AG20443 (cell line): ENCODE measurements at places on chromosomes 11 and 22.

GRCh38 chr11:38582151-38582550, 1984.1 kb upstream of the RAG2 start:
- no peak for DNase-seq

DNA sequence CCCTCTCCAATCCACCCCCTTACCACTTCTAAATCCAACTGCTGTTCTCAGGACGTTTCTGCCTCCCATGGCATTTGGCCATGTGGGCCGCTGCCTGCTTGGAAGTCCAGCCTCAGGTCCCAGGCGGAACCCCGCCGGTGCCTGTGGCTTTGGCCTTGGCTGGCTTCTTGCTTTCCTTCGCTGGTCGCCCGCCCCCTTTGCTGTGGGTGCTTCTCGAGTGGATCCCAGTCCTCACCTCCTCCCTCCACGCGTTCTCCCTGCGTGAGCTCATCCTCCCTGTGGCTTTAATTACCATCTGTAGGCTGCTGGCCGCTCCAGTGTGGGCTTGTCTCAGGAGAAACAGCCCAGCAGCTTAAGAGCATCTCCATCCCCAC, 111.7 kb downstream of the NECTIN1 start:
- no peak for DNase-seq

GRCh38 chr11:134417871-134418840, 6.1 kb upstream of the B3GAT1 start:
- DNase-seq: no peak

GRCh38 chr11:74646954-74647353, 54.6 kb downstream of the POLD3 start:
- DNase-seq: no peak

GRCh38 chr11:862081-862661, 19.5 kb downstream of the TSPAN4 start:
- DNase-seq: peak; percentile 30

DNA sequence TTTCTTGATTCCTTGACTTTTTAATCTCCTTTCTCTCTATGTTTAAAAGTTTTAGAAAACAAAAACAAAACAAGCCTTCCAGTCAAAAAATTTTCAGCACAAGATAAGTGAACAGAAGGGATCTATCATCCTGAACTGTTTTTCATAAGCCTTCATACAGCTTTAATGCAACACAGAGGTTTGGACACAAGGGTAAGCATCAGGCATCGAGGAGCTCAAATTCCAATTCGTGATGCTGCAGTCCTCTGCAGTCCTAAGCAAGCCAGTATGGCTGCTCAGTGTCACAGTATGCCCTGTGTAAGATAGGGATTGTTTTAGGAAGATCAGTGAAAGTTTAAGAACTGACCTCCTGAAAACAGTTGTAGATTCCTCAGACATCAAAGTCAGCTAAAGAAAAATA, 740.9 kb downstream of the NTM start:
- peak; percentile 22 for DNase-seq

GRCh38 chr11:27447288-27448183, 25.1 kb downstream of the LGR4 start:
- DNase-seq: no peak

- peak; percentile 6 for DNase-seq
These were observed 520.4 kb upstream of the LUZP2 start for GRCh38 chr11:23976426-23976825.

DNA sequence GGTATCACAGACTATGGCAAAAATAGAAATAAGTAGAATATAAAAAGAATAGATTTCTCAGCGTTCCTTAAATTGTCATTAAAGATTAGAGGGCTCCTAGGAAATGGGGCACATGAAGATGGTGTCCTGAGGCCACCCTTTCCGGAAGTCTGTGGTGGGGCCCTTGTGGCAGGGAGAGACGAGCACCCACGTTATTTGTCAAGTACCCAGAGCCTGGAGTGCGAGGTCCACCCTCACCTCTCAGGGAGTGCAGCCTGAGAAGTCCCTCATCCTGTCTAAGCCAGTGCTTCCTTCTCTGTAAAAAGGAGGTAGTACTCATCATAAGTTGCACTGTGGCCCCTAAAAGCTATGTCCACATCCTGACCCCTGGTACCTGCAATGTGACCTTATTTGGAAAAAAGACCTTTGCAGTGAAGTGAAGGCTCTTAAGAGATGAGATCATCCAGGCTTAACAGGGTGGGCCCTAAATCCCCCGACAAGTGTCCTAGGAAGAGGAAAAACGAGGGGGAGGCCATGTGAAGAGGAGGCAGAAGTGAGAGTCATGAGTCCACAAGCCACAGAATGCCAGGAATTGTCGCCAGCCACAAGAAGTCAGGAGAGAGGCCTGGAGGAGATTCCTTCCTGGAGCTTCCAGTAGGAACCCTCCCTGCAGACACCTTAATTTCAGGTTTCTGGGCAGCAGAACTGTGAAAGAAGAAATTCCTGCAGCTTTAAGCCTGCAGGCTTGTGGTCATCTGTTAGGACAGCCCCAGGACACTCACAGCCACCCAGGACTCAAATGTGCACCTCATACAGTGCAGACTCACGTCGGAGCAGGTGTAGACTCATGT, 76.8 kb upstream of the CCND1 start:
- DNase-seq: peak; percentile 42

DNA sequence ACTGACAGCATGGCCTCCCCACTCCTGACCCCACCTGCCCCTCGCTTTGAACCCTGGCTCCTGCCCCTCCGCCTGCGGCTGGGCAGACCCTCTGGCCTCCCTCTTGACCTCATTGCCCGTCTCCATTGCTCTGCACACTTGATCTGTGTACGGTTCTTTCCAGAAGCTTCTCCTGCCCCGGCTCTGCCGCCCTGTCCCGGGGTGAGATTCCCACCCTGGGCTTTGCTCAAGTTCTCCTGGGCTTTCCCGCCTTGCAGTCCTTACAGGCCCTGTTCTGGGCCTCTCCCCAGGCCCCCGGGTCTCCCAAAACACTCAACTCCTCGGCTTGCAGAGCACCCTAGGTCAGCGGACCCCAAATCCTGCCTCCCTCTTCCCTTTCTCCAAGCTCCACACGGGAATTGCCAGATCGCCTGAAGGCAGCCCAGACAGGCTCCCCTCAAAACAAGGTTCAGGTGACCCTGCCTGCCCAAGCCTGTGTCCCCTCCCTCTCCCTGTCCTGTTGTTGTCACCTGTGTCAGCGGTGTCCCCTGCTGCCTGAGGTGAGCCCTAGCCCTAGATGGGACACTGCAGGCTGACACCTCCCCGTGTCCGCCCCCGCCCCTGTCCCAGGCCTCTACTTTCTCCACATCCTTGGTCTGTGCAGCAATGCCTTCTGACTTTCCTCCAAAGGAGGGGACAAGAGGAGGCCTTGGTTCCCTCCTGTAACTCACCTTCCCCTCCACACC, 1.5 kb downstream of the GAL start:
- no peak for DNase-seq

DNA sequence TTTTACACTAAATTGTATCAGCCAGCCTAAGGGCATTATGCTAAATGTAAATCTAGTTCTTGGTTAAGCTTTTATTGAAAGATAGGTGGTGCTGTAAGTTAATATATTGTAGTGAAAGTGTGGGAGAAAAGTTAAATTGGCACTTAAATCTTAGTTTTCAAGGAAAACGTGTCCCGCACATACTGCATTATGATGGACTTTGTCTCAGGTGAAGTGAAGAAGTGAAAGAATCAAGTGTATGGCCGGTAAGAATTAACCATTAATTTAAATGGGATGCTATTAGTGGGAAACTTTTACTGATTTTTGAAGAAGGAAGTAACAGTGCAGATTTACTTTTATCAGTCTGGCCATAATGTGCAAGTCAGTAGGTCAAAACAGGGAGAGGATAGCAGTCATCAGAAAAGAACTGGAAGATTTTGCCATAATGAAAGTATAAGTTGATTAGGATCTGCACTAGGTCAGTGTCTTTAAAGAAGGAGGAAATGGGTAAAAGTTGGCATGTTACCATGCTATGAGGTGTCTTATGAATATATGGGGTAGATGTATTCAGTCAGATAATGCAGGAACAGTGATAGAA, 81.6 kb downstream of the PDHX start:
- peak; percentile 32 for DNase-seq

DNA sequence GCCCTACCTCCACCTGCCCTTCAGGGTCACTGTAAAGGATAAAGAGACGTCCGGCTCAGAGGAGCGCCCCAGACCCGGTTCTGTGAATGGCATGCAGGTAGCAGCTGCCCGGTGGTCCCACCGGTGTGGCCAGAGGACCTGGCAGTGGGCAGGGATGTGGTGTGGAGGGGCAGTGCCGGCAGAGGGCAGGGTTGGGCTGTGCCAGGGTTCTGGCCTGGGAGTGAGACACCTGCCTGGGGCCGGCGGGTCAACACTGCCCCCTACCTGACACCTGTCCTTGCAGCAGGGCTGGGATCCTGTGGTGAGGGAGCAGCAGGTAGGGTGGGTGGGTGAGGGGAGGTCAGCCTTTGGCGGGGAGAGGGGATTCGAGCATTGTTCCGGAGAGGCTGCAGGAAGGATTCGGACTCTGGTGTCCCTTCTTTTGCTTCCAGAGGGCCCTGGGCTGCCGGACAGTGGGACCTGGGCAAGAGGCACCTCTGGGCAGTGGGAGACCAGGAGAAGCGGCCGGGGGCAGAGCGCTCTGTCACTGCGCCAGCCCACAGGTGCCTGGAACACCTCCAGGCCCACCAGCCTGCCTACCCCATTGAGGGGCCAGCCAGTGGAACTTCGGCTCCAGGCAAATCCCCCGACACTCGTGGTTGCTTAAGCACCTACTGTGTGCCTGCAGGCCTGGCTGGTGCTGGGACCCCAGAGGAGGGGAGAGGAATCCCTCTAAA, 1.6 kb upstream of the PHLDA2 start:
- DNase-seq: peak; percentile 58

- peak; percentile 15 for DNase-seq
These were observed at the start of gene PTGDR2 for GRCh38 chr11:60855726-60856633. Gene PTGDR2, minus strand, starts transcription at chr11:60855950. Its CDS starts 2,228 bp downstream, at chr11:60853722.

- no peak for DNase-seq
These were observed 15.7 kb downstream of the SLC5A1 start for GRCh38 chr22:32058656-32059260.

DNA sequence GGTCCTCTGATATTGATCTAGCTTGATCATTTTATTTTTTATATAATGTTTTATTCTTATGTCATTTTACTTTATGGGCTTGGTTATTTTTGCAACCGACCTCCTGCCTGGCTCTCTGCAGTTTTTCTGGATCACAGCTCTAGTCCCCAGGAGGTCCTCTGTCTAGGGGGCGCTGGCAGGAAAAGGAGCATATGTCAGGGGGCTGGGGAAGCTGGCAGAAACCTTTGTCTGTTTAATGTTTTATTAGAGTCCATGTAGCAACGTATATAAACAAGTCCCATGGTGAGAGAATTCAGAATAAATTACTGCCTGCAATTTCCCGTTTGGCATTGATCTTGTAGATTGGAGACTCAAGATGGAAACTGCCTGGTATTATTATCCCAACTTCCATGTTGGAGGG, 133.5 kb upstream of the ZBED5 start:
- no peak for DNase-seq

- DNase-seq: no peak
These were observed 38.8 kb upstream of the HORMAD2 start for GRCh38 chr22:30041475-30041874.

DNA sequence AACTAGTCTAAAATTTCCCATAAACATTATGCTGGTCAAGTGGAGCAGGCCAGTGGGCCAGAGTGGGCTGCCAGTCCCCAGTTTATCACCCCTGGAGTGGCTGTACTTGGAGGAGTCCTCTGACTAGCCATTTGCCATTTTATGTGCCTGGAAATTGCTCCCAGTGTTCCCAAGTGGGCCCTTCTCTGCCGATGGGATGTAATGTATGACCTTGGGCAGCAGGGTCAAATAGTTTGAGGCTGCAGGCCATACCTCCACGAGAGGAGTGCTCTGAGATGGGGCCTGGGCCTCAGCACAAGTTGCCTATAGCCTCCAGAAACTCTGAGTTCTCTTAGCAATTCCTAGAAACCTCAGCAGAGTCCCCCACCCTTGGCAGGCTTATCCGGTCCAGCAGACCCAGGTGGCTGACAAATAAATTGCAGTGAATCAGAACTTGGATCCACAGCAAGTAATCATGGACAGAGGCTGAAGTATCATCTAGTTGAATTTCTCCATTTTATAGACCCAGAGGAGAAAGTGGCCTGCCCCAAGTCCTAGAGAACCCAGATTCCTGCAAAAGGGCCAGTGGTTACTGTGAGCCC, 17.8 kb upstream of the PATZ1 start:
- DNase-seq: peak; percentile 12

- peak; percentile 60 for DNase-seq
These were observed at the start of gene CHRM4 for GRCh38 chr11:46391578-46392420. Gene CHRM4, minus strand, starts transcription at chr11:46391776. Its CDS starts 5,219 bp downstream, at chr11:46386557.

DNA sequence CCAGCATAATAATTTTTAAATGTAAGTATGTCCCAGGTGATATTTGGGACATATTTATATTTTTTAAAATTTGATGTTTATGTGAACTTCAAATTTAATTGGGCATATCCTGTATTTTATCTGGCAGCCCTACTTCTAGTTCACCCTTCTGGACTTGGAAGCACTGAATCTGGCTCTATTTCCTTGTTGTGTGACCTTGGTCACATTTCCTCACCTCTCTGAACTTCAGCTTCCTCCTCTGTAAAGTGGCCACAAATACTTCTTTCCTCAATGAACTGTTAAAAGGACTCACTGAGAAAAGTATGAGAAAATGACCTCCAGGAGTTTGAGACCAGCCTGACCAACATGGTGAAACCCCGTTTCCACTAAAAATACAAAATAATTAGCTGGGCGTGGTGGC, 8.1 kb upstream of the RNF185 start:
- no peak for DNase-seq

DNA sequence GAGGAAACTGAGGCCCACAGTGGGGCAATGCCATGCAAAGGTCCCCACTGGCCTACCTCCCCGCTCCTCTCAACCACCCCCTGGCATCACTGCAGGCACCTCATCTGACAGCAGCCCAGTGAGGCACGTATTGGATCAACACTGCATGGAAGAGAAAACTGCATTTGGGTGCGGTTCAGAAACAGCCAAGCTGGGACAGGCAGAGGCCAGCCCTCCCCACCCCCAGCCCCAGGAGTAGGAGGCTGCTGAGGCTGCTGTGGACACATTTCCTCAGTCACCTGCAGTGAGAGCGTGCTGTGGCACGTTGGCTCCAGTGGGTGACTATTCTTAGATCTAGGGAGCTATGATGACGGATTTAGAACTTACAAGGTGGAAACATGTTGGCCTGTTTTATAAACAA, 63.7 kb downstream of the KCNC1 start:
- no peak for DNase-seq

- no peak for DNase-seq
These were observed 38.3 kb upstream of the LRRC55 start for GRCh38 chr11:57143459-57143858.

GRCh38 chr11:14519597-14519916, 629 bp downstream of the PSMA1 start:
- DNase-seq: peak; percentile 19

- DNase-seq: no peak
These were observed 658.5 kb downstream of the OPCML start for GRCh38 chr11:132873841-132874240.

- DNase-seq: no peak
These were observed 7.6 kb upstream of the SEPTIN5 start for GRCh38 chr22:19706661-19707151.

DNA sequence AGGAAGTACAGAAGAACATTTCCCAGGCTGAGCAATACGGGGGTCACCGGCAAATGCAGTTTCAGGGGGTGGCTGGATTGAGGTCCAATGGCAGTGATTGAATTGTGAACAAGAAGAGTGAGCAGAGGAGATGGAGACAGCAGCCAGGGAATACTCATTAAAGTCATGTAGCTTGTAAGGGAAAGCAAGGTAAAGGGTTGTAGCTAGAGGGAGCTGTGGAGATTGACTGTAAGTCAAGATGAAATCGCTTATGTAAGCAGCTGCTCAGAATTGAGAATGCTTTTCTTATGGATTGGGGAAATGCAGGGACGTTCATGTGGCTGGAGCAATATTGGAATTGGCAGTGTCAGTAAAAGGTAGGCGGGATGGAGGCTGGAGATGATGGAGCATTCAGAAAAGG, 111.4 kb upstream of the TBCEL start:
- DNase-seq: peak; percentile 52
